ENCODE measurements at places on chromosomes 11 and 22. TPM values are rescaled to one million over a fixed set of nuclear protein-coding genes. Genes with fewer than 3 reads are reported as not detected.

ISX gene
- 91.1 TPM for total RNA-seq

OR10D3 gene
- not detected for total RNA-seq

CXCR5 gene
- total RNA-seq = 0.39 TPM

CD3D gene
- total RNA-seq = 8.0 TPM

H19 gene
- total RNA-seq = 14.2 TPM

ARHGAP8 gene
- total RNA-seq = 57.3 TPM

PACSIN3 gene
- total RNA-seq = 7.1 TPM

CCND1 gene
- total RNA-seq = 56.5 TPM

CSF2RB gene
- total RNA-seq = 5.6 TPM

SMIM35 gene
- 0.08 TPM for total RNA-seq

SAA4 gene
- not detected for total RNA-seq

OSBPL5 gene
- total RNA-seq = 48.7 TPM

LARGE2 gene
- total RNA-seq = 1.1 TPM

NEAT1 gene
- total RNA-seq = 818 TPM

TMPRSS6 gene
- total RNA-seq = 3.1 TPM

ACRV1 gene
- total RNA-seq = not detected

GSTT2B gene
- not detected for total RNA-seq

- DNase-seq = no peak
These were observed 59.7 kb upstream of the CYP2D6 start for GRCh38 chr22:42190274-42190673.

DNA sequence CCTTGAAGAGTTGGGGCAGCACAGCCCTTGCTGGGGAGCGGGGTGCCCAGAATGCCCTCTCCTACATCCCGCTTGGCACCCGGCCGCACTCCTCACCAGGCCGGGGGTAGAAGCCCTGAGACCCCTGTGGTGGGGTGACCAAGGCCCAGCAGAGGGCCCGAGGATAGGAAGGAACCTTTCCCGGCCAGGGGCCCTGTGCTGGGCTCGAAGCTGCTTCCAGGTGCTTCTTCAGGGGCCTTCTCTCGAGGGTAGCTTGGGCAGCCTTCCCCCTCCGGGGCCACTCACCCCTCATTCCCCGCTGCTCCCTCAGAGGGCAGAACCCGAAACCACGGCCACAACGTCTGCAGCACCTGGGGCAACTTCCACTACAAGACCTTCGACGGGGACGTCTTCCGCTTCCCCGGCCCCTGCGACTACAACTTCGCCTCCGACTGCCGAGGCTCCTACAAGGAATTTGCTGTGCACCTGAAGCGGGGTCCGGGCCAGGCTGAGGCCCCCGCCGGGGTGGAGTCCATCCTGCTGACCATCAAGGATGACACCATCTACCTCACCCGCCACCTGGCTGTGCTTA lies 752 bp downstream of the MUC2 start:
- peak; percentile 5 for DNase-seq

GRCh38 chr11:2580571-2581001 lies 119.2 kb downstream of the KCNQ1OT1 start:
- DNase-seq = peak; percentile 2

- no peak for DNase-seq
These were observed 808.7 kb downstream of the KCNA4 start for GRCh38 chr11:29208117-29208516.

- no peak for DNase-seq
These were observed 51.9 kb downstream of the SPECC1L start for GRCh38 chr22:24322522-24322921.

DNA sequence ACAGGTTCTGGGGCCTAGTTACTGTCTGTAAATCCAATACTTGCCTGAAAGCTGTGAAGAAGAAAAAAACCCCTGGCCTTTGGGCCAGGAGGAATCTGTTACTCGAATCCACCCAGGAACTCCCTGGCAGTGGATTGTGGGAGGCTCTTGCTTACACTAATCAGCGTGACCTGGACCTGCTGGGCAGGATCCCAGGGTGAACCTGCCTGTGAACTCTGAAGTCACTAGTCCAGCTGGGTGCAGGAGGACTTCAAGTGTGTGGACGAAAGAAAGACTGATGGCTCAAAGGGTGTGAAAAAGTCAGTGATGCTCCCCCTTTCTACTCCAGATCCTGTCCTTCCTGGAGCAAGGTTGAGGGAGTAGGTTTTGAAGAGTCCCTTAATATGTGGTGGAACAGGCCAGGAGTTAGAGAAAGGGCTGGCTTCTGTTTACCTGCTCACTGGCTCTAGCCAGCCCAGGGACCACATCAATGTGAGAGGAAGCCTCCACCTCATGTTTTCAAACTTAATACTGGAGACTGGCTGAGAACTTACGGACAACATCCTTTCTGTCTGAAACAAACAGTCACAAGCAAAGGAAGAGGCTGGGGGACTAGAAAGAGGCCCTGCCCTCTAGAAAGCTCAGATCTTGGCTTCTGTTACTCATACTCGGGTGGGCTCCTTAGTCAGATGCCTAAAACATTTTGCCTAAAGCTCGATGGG lies 13.5 kb downstream of the PIK3IP1 start:
- DNase-seq = no peak

DNA sequence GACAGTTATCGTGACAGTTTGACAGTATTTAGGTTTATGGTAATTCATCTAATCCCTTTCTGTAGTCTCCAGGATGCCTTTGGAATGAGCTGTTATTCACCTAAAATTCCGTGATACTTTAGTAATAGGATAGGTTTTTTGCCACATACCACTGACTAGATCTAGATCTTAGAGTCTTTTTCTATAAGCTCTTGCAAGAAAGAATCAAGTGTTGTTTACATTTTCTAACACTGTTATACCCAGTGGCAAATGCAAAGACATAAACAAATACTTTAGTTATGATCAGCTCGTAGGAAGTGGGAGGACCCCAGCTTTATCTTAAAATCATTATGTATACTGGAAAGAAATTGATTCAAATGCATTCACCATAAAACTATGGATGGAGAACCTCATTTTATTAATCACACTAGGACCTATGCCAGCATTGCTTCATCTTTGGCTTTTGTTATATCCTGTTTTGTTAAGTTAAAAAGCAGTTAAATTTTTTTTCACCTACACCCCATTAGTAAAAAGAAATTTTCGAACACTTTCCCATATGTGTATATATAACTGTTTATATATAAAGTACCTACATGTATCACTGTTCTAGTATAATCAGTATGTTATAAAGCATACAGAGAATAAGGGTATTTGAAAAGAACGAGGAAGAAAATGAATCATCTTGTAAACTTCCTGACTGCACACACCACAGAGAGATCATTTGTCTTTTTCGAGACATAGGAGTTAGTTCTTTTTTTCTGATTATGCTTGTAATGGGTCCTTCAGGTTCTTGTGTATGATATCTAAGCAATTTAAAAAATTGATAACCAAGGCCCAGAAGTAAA lies 60.9 kb downstream of the PDHX start:
- DNase-seq = no peak

- DNase-seq = no peak
These were observed 17.1 kb downstream of the OTOG start for GRCh38 chr11:17563961-17564686.

- no peak for DNase-seq
These were observed 26.5 kb downstream of the KRTAP5-5 start for GRCh38 chr11:1656061-1656441.

DNA sequence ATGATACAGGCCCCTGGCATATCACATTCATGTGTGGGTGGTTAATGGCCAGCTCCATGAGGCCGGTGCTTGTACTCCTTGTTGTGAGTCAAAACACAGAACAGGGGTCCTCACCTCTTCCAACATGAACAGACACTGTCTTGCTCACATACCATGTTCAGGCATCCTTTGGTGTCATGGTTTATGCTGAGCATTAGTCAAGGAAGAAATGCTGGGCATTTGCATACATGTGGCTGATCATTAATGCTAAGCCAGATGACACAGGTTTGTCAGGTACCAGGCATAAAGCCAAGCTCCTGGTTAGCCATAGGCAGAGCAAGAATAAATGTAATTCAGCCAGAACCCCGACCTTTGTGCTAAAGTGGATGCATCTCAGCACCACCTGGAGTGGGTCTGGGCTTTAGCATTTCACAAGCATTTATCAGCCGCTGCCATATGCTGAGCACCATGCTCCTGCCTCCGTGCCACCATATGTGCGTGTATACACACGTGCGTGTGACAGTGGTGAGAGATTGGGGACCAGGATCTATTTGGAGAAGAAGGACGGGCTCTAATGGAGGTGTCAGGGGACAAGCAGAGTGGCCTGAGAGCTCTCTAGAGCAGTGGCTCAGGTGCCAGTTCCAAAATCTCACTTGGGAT lies 55.0 kb downstream of the MICAL2 start:
- DNase-seq = no peak

DNA sequence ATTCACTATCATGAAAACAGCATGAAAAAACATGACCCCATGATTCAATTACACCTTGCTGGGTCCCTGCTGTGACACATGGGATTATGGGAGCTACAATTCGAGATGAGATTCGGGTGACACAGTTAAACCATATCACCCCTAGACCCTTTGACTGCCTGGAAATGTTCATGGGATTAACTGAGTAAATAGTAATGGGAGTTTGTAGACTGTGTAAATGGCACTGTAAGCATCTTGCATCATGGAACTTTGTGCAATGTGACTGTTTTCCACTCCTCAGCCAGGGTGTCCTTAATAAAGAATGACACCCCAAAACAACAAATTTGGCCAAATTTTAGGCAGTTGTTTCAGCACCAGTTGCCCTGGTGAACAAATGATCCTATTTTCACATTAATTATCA lies 7.9 kb upstream of the SLC22A25 start:
- no peak for DNase-seq

DNA sequence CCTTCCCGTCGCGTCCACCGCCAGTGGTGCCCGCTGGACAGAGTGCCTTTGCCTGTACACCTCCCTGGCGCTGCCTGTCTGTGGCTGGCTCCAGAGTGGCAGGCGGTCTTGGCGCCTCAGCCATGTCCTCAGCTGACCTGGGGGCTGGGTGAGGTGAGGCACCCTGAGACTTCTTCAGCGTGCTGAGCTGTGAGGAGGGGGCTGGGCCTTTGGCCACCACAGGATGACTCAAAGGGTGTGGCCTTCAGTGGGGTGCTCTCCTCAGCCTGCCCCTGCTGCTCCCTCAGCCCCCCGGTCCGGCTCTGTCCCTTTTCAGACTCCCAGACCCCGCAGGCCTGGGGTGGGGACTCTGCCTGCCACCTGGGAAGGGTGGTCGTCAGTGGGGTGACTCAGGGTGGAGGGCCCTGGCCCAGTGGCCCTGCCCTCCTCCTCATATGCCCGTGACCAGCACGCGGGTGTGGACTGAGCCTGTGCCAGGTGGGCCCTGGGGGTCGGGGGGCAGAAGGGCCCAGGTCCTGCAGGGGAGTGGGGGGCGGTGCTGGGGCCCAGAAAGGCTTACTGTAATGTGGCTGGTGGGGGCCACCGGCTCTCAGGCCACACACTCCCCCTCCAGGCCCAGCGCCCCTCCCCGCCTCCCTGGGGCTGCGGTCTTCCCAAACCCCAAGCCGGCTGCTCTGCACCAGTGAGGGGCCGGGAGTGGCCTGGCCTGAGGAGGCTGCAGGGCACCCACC lies 15.9 kb downstream of the CRELD2 start:
- peak; percentile 56 for DNase-seq

DNA sequence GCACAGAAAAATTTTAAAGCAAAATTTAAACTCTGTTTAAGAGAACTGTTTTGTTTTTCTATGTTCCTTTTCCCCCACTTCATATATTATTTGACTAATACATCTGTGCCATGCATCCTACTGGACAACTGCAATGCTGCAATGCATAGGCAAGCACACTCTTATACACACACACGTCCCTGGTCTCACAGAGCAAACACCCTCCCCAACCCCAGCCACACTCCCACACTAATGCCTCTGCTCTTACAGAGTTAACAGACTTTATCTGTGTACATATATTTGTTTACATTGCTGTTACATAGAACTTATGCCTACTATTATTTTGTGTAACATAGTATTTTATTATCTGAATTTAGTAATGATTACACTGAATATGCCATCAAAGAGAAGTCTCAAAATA lies 25.5 kb upstream of the CTSC start:
- DNase-seq = no peak

- no peak for DNase-seq
These were observed 2.0 kb downstream of the POLR3H start for GRCh38 chr22:41542224-41542623.

- DNase-seq = no peak
These were observed 369.7 kb downstream of the MN1 start for GRCh38 chr22:27431896-27432295.

Measured in left colon (tissue), 2 donors.